ENCODE measurements at places on chromosomes 4 and X.

DNA sequence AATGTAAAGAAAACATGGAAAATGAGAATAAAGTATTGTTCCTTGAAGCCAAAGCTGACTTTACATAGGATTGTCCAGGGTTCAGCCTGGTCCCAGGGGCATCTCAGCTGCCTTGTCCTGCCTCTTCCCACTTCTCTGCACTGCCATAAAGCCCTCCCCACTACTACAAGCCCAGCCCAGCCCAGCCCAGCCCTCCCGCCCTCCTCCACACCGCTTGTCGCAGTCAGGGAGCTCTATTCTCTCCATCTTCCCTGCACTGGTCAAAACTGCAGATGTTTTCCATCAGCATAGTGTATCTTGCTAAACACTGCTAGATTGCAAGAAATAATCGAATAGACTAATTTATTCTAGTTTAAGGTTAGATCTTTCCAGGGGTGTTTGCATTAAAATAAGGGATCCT, 100.3 kb downstream of the TENM3 start:
- DNase-seq = no peak

DNA sequence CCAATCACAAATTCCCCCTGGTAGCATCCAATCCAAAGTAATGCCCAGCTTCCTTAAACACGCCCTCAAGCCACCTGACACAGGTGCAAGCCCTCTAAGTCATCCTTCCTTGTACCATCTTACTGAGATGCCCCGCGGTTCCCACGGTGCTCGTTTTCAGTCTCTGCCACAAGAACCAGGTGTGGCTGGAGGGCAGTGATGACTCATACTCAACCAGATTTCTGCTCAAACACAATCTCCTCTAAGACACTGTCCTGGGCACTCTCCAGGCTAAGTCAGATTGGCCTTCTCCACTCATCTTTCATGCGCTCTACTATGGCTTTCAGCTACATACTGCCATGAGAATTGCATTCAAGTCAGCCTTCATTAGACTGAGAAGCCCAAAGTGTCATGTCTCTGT, 3.5 kb downstream of the SH3KBP1 start:
- DNase-seq = no peak

DNA sequence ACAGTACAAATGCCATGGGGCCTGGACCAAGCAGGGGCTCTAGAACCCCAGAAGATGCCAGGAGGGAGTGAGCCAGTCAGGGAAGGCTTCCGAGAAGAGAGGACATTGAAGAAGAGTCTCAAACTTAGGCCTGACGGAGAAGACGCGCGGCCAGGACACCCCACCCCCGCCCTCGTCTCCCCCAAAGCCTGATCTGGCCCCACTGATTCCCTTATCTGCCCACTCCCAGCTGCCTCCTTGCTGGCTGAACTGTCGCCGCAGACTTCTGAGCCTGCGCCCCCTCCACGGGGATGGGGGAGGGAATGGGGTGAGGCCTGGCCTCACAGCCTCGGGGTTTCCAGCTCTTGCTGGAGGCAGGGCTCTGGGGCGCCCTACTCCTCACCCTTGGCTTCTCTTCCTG, 3.6 kb upstream of the GATA1 start:
- no peak for DNase-seq

DNA sequence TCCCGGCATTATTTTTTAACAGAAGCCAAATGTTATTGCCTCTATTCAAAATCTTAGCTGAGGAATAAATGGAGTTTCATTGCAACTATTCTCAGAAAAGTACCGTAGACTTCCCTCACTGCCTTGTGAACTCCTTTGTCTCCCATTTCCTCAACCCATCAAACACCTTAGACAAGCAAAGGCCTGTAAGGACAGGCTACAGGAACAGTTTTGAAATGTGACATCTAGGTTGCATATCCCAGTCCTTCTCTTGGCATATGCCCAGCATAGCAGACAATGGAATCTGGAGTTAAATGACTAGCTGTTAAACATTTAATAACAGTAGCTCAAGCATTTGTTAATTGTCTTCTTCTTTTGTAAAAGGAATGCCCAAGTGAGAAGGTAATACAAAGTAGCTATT, 1371.7 kb downstream of the STIM2 start:
- no peak for DNase-seq

- no peak for DNase-seq
These were observed 60.2 kb downstream of the MAOB start for GRCh38 chrX:43822014-43822413.

GRCh38 chr4:181200076-181200475, 1043.1 kb upstream of the TENM3 start:
- DNase-seq = no peak

DNA sequence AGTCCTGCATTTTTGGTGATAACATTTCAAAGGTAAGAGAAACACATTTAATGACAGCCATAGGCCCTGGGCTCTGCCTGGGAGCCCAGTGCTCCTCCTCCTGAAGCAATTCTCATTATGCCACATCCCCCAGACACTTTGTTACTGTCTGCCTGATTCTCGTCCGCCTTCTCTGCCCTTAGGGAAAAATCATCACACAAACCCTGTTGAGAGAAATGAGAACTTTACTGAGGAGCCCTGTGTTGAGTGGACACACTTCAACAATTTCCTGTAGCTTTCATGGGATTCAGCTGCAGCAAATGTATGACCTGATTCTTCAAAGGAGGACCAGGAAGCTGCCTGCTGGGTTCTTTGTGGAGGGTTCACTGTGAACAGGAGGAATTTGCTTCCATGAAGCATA, 566.5 kb upstream of the FRG1 start:
- DNase-seq = no peak

DNA sequence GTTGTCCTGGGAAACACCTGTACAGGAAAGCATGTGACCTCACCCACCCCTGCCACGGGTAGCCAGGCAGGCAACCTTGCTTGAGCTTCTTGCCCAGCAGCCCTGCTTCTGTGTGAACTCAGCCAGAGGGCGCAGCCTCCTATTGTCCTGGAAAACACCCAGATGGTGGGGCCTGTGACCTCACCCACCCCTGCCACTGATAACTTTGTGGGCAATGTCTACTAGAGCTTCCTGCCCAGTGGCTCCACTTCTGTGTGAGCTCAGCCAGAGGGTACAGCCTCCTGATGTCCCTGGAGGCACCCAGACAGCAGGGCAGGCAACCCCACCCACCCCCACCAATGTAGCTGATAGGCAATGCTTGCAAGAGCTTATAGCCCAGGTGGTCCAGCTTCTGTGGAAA, 146.3 kb downstream of the DTHD1 start:
- no peak for DNase-seq

DNA sequence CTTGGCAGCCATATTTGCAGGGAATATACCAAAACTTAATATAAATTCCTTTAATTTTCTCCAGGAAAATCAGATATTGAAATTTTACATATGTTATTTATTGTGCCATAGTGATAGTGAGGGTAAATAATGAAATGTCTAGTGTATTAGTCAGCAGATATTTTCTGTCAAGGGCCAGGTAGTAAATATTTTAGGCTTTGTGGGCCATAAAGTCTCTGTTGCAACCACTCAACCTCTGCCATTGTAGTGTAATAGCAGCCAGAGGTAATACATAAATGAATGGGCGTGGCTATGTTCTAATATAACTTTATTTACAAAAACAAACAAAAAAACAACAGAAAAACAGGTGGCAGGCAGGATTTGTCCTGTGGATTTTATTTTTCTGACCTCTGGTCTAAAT, 33.5 kb downstream of the MSL3 start:
- DNase-seq = no peak

- no peak for DNase-seq
These were observed 66.4 kb upstream of the GUCY1A1 start for GRCh38 chr4:155600244-155600643.

DNA sequence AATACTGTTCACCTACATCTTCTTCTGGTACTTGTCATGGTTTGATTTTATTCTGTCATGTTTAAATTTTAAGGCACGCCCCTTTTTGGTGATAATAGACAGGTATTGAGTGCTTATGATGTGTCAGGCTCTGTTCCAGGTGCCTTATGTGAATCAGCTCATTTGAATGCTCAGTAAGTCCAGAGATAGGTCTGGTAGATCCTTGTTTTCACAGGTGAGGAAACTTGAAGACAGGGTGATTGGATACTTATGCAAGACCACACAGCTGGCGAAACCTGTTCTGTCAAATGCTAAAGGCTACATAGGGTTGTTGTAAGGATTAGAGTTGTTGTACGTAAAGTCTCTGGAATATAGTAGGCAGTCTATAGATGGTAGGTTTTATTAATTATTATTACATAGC, 9.6 kb upstream of the SLC25A14 start:
- DNase-seq = no peak

GRCh38 chr4:16581117-16581516, 317.3 kb downstream of the LDB2 start:
- DNase-seq = no peak

DNA sequence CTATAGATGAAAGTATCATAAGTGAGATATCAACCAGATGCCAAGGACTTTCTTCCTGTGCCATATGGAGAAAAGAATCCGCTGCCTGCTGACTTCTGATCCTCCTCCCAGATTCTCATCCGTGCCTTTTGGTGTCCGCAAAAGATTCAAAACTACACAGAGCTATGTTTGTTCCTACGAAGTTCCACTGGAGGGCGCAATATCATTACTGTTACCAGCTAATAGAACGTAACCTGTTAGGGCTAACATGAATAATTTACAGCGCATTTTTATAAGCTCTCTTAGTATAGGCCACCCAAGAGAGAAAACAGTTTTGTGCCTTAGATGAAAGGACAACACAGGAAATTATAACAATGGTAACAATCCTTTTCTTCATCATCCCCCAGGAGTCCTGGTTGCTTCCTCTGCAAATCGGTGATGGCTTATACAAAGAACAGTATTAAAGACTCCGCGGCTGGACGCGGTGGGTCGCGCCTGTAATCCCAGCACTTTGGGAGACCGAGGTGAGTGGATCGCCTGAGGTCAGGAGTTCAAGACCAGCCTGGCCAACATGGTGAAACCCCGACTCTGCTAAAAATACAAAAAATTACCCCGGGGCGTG, 22.8 kb upstream of the CENPVL3 start:
- no peak for DNase-seq

DNA sequence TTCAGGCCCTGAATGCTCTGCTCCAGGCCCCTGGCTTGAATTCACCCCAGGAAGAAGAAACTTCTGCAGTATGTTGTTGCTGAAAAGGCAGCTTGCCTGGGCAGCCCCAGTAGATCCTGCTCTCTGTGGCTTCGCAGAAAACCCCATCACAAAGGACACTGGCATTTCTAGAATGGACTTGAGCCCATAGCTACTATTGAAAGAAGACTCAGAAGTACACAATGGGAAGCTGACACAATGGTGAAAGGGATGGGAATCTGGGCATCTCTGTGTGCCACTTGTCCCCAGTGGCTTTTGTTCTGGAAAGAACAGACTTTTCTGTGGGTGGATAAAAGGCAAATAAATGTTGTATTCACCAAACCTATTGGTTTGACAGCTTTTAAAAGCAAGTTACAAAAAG, 67.4 kb upstream of the SCML1 start:
- no peak for DNase-seq

GRCh38 chr4:148632476-148632875, 190.3 kb upstream of the NR3C2 start:
- no peak for DNase-seq

- DNase-seq = no peak
These were observed 56.9 kb upstream of the PRPS1 start for GRCh38 chrX:107571296-107571998.

GRCh38 chr4:114334884-114335330, 263.7 kb upstream of the UGT8 start:
- no peak for DNase-seq

DNA sequence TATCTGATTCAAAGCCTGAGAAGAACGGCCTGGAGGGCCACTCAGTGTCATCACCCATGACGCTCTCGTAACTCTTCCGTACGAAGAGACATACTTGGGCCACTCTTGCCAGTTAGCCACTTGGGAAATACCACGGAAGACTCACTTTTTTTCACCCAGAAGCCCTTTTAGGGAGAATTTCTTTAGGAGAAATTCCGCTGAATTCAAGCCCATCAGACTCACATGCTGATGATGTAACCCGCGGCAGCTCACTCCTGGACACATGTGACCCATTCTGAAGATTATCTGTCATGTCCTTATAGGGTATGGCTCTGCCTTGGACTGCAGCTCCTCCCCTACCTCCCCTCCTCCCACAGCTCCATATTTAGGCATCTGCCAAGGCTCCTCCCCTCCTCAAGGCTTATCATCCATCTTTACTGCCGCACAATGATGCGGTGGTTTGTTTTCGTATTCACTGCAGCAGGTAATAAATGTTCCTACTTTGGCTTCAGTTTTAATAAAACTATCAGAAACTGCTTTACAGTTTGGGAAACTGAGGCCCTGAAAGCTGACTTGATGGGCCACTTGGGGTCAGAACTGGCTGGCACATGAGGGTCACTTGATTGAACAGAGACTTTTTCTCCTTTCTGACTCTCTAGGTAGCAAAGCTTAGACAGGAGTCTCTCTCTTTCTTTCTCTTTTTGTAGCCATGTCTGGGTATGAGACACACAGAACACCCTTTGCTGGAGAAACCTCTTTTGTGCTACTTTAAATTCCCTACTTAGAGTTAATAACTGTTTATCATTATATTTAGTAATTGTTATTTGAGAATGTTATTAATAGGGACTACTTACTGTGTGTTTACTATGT, 42.1 kb downstream of the RHOH start:
- DNase-seq = peak; percentile 58

GRCh38 chr4:174437749-174438148, 84.5 kb downstream of the HPGD start:
- DNase-seq = no peak

DNA sequence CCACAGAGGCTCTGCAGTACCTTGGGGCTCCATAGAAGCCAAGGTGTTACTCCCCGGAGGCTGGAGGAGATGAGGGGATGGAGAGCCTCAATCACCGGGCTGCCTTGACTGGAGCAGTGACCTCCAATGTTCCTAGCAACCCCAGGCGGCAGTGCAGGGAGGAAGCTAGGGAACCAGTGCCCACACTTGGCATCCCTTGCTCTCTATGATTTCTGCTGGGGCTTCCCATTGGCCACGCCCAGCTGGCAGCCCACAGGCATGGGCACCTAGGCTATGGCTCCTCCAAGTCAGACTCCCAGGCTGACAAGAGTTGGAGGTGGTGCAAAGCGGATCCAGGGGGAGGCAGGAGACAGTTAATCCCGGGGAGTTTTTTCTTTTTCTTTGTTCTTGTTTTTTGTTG, 229.7 kb downstream of the EVC2 start:
- no peak for DNase-seq

DNA sequence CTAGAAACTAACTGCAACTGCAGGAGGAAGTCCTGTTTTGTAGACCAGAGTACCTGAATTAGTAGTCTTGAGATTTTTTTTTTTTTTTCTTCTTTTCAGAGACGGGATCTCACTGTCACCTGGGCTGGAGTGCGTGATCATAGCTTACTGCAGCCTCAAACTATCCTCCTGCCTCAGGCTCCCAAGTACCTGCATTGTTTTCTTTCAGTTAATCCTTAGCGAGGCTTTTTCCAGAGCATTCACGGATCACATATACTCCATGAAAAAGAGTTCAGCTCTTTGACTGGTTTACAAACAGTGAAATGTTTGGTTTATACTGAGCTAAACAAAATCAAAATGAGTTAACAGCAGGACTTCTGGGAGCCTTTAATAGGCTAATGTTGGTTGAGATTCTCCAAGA, 45.8 kb downstream of the KLHL15 start:
- DNase-seq = no peak
